Calu3 (cell line): ENCODE measurements at places on chromosomes 2 and 18. TPM values are rescaled to one million over a fixed set of nuclear protein-coding genes. Genes with fewer than 3 reads are reported as not detected.

The TCF23 gene
- not detected in 2 replicates for total RNA-seq

The VIT gene
- not detected in 2 replicates for total RNA-seq

DNA sequence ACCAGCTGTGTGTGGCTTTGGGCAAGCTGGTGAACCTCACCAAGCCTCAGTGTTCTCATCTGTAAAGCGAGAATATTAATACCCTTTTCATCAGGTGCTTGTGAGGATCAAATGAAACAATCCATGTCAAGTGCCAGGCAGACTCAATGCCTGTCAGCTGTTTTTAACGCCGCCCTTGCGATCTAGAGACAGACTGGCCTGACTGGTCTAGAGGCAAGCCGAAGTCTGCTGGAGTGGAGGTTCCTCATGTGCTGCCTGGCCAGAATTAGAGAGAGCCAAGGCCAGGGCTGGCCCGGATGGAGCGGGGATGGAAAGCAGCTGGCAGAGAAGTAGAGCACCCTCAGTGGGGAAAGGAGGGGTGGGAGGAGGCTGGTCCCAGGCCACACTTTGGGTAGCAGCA lies 74.5 kb upstream of the B3GNT7 start:
- no peaks in the 10 kb centered on the region for H3K27me3 ChIP-seq
- no peak overlapping the region for H3K4me3 ChIP-seq
- H3K36me3 ChIP-seq, result no peaks in the 10 kb centered on the region
- no peak for DNase-seq
- H3K4me1 ChIP-seq, result no peaks in the 10 kb centered on the region

DNA sequence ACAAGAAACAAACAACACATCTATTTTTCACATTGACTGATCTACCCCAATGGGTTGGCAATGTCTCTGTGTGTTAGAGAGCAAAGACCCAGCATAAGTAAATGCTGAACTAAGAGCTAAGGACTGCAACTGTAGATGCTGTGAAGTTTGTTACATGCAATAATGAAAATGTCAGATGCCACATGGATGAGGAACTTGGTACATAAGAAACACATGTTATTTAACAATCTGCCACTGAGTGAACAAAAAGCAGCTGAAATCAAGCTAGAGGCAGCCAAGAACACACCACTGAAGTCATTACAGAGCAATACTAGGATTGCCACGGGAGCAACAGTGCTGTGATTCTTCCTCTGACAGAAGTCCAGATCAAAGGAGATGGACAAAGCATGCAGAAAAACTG lies 389.4 kb downstream of the CDH2 start:
- H3K4me1 ChIP-seq, result no peaks in the 10 kb centered on the region
- no peak for DNase-seq
- no peaks in the 10 kb centered on the region for H3K27me3 ChIP-seq

DNA sequence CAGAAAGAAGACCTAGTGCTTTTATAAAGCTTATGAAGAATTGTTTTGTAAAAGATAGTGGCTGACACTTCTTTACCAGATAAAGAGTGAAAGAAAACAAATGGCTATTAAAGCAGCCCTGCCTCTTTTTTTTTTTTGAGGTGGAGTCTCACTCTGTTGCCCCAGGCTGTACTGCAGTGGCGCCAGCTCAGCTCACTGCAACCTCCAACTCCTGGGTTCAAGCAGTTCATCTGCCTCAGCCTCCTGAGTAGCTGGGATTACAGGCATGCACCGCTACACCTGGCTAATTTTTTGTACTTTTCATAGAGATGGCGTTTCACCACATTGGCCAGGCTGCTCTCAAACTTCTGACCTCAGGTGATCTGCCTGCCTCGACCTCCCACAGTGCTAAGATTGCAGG lies 12.9 kb downstream of the ARPC2 start:
- H3K4me1 ChIP-seq, result peaks cover 62% of the 10 kb centered on the region
- peak overlapping the region; percentile 80 for H3K27ac ChIP-seq
- peaks cover 96% of the 10 kb centered on the region for H3K36me3 ChIP-seq
- no peak overlapping the region for H3K4me3 ChIP-seq
- H3K27me3 ChIP-seq, result no peaks in the 10 kb centered on the region

DNA sequence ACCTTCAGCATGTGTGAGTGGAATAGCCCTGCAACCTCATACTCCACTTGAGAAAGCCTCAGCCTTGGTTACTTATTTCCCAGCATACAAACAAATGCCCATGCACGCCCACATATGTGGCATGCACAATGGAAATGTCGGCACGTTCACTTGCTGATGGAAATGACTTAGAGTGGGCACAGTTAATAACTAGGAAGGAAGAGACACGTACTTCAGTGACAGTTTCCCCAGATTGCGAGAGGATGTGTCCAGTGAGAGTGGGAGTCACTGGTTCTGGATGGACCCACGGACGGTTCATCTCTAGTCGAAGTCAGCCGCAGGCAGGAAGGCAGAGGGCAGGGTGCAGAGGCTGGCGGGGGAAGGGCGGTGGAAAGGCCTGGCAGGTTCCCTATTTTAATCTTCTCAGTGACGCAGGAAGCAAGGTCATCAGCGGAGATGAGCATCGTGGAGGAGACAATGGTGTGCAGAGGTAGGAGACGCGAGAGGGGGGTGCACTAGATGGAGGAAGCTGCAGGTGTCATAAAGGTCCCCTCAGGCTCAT lies 350.7 kb upstream of the MYT1L start:
- H3K27me3 ChIP-seq, result peaks cover 11% of the 10 kb centered on the region
- no peaks in the 10 kb centered on the region for H3K36me3 ChIP-seq
- no peaks in the 10 kb centered on the region for H3K4me1 ChIP-seq
- H3K4me3 ChIP-seq, result no peak overlapping the region
- no peak overlapping the region for H3K27ac ChIP-seq

DNA sequence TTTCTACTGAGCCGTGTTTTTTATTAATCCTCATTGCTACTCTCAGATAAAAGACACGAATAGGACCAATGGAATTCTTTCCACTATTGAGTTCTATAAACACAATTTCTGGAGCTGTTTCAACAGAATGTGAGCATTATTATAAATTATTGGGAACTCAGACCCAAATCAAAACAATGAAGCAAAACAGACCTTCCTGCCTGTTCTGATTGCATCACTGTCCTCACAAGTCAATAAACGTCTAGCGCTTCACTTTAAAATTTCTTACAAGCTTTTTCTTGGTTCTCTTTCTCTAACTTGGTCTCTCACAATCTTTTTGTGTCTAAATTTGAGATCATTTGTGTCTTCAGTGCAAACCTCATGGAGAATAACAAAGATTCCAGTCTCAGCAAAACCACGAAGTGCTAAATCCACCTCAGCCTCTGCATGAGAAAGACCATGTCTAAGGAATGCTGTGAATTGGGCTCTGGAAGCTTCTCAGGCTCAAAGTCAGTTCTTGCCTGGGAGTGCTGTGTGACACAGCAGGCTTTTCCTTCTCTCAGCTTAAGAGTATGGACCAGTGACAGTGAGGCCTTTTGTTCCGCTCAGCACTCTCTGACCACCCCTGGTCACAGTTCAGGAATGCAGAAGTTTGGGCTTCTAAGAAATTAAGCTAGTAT lies 22.8 kb downstream of the ARHGAP28 start:
- peaks cover 50% of the 10 kb centered on the region for H3K27me3 ChIP-seq
- H3K4me1 ChIP-seq, result no peaks in the 10 kb centered on the region
- no peak overlapping the region for H3K4me3 ChIP-seq
- H3K27ac ChIP-seq, result no peak overlapping the region
- DNase-seq, result no peak

GRCh38 chr2:10303181-10303693 lies 533 bp downstream of the HPCAL1 start:
- no peak for DNase-seq
- peaks cover 47% of the 10 kb centered on the region for H3K4me1 ChIP-seq

- DNase-seq, result no peak
- no peak overlapping the region for H3K27ac ChIP-seq
- no peak overlapping the region for H3K4me3 ChIP-seq
- H3K4me1 ChIP-seq, result peaks cover 8% of the 10 kb centered on the region
- peaks cover 98% of the 10 kb centered on the region for H3K27me3 ChIP-seq
These were observed 4.0 kb downstream of the DIPK1C start for GRCh38 chr18:74453016-74453566.

GRCh38 chr2:189142893-189143759 lies 36.4 kb downstream of the COL5A2 start:
- H3K4me1 ChIP-seq, result no peaks in the 10 kb centered on the region
- H3K27ac ChIP-seq, result no peak overlapping the region

DNA sequence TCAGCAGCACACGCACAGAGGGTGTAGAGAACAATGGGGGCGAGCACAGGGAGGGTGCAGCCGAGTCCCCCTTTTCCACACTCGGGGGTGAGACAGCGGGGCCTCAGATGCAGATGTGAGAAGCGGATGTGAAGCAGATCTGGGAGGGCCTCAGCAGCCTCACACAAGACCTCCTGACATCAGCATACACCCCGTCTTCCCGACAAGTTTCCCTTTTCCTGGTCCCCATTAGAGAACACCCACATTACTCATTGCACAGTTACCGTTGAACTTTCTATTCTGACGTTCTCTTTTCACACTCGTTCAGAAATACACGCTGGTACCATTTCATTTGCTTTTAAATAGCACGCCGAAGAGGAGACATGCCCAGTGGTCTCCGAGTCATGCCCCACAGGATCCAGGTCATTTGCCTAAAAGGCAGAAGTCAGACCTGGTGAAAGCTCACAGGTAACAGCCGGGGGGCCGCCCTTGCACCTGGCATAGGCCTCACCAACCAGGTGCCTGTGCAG lies 129.5 kb upstream of the ID2 start:
- no peaks in the 10 kb centered on the region for H3K27me3 ChIP-seq
- H3K4me1 ChIP-seq, result no peaks in the 10 kb centered on the region
- no peak for DNase-seq
- no peak overlapping the region for H3K27ac ChIP-seq
- H3K36me3 ChIP-seq, result peaks cover 5% of the 10 kb centered on the region
- no peak overlapping the region for H3K4me3 ChIP-seq

- H3K36me3 ChIP-seq, result no peaks in the 10 kb centered on the region
- peaks cover 22% of the 10 kb centered on the region for H3K27me3 ChIP-seq
- no peak overlapping the region for H3K27ac ChIP-seq
- no peak overlapping the region for H3K4me3 ChIP-seq
These were observed 71.9 kb downstream of the BIN1 start for GRCh38 chr2:127034883-127035611.

DNA sequence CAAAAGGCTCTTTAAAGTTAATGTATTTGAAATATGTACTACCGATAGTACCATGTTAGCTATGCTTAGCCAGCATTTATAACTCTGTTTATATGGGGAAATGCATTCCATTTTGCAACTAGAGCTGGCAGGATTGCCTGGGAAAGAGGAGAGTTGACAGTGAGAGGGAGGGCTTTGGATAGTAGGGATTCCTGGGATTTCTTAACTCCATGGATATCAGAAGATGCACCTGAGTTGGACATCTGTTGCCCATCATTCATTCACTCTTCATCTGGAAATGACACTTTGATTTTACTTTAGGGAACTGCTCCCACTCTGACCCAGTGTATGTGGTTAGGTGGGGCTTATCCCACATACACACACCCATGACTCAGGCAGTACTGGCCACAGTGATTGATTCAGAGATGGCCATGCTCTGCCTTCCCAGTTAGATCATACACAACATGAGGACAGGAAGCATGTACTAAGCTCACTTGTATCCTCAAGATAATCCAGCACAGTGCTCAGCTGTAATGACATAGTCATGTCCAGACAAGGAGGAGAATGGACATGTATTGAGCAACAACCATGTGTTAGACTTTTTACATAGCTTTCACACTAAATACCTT lies 248.8 kb downstream of the MREG start:
- H3K4me3 ChIP-seq, result no peak overlapping the region
- H3K27ac ChIP-seq, result no peak overlapping the region
- H3K4me1 ChIP-seq, result no peaks in the 10 kb centered on the region
- H3K27me3 ChIP-seq, result no peaks in the 10 kb centered on the region
- H3K36me3 ChIP-seq, result no peaks in the 10 kb centered on the region
- DNase-seq, result no peak

DNA sequence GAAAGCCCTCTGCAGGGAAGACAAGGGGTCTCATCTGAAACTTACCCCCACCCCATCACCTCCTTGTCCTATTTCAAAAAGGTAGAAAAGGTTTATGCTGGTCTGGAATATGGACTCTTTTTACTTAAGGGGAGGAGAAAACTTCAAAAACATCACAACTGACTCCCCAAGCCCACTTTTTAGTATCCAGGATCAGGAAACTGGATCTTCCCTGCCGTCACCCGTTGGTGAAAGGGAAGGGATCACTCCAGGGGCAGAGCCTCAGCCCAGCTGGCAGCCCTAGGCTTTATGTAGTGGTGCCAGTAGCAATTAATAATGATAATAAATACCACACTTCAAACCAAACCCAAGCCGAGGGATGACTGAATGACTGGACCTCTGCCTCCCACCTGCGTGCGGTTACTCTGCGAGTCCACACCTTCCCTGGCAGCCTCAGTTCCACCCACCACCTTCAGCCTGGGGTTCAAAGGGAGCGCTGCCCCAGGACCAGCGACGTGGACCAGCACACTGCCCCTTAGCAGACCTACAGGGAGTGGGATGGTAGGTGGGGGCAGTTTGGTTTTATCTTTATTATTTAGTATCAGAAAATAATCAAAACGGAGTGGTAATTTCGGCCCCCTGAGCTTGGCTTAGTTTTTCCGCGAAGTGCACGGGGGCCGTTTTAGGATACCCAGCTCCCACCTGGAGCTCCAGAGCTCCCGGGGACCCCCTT lies 4.9 kb upstream of the GATA6 start:
- peaks cover 8% of the 10 kb centered on the region for H3K4me1 ChIP-seq
- peak overlapping the region; percentile 78 for H3K27ac ChIP-seq
- peaks cover 35% of the 10 kb centered on the region for H3K27me3 ChIP-seq
- H3K36me3 ChIP-seq, result peaks cover 46% of the 10 kb centered on the region
- DNase-seq, result peak; percentile 19
- peak overlapping the region; percentile 98 for H3K4me3 ChIP-seq

- no peak overlapping the region for H3K4me3 ChIP-seq
- H3K36me3 ChIP-seq, result peaks cover 18% of the 10 kb centered on the region
- no peak for DNase-seq
- H3K4me1 ChIP-seq, result peaks cover 31% of the 10 kb centered on the region
- no peaks in the 10 kb centered on the region for H3K27me3 ChIP-seq
- H3K27ac ChIP-seq, result no peak overlapping the region
These were observed 119.5 kb downstream of the SMAD7 start for GRCh38 chr18:48831113-48831759.

DNA sequence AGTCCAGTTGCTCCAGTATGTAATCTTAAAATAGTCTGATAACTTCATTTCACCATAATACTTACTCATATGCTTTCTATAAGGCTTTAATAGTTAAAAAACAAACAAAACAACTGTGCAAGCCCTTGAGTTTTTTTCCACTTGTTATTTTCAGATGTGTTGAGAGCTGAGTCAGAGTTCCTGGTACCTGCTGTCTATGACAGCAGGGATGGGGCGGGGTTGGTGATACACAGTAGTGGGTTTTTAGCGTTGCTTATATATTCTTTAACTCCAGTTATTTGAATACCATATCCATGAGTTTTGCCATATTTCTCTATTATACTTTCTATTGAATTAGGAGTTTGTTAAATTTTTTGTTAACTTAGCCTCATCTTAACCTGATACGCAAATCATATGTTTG lies 5.0 kb downstream of the NAPG start:
- no peak overlapping the region for H3K27ac ChIP-seq
- H3K4me3 ChIP-seq, result no peak overlapping the region
- peaks cover 29% of the 10 kb centered on the region for H3K36me3 ChIP-seq
- no peaks in the 10 kb centered on the region for H3K27me3 ChIP-seq
- H3K4me1 ChIP-seq, result peaks cover 29% of the 10 kb centered on the region
- DNase-seq, result no peak

DNA sequence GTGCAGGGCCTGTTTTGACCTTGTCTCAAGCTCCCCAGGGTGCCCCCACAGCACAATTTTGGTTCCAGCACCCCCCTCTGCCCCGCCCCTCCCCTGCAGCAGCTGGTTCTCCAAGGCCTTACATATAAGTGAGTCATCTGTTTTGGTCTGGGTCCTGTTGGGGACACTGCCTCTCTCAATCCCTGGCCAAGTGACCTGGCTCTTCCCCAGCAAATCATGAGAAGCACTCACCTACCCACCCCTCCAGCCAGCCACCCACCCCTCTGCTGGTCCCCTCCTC lies 90.5 kb downstream of the INHBB start:
- H3K4me1 ChIP-seq, result no peaks in the 10 kb centered on the region
- no peak overlapping the region for H3K27ac ChIP-seq
- peaks cover 65% of the 10 kb centered on the region for H3K27me3 ChIP-seq
- H3K4me3 ChIP-seq, result no peak overlapping the region
- no peaks in the 10 kb centered on the region for H3K36me3 ChIP-seq
- DNase-seq, result no peak
